Stimulated activated CD8-positive, alpha-beta memory T cell treated with anti-CD3 and anti-CD28 coated beads, Interleukin-7, amount 100 ng/mL, for 4 hours (primary cell): ENCODE measurements at places on chromosomes 5 and 9.

DNA sequence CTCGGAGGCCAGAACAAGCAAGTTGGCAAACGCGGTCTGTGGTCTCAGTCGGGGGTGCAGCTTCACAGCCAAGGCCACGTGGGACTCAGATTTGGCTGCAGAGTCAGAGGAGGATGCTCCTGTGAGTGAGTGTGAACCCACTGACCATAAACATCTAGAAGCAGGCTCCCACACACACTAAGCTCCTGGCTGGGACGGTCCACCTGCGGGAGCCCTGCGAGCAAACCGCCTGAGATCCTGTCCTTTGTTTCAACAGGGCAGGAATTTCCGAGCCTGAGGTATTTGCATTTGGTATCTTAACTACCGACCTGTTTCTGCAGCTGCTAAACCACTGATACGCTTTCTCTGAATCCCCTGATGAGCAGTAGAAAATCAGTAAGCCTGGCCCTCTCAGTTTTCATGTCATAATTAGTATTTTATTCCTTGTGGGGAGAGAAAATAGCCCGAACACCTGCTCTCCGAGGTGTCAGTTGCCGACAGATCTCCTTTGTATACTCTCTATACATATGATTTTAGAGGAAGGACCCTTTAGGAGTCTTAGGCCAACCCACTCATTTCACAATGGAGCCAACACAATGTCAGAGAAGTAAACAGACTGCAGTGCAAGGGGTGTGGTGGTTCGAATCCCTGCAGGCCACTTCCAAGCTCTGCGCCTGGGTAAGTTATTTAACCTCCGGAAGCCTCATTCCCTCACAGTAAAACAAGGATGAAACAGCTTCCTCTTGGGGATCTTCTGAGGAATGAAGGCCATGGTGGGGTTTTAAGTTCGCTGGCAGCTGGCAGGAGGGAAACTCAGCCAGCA is 40.9 kb upstream of the PWWP2A start:
- no peak for DNase-seq

- no peak for DNase-seq
Observed at GRCh38 chr5:65479527-65479926, 2.2 kb downstream of the ADAMTS6 start.

- DNase-seq: no peak
Observed at GRCh38 chr9:16964228-16964627, 93.8 kb upstream of the BNC2 start.

GRCh38 chr9:24041160-24041690 is 215.2 kb upstream of the ELAVL2 start:
- DNase-seq: no peak

GRCh38 chr5:40033411-40033810 is 608.6 kb upstream of the DAB2 start:
- DNase-seq: no peak

DNA sequence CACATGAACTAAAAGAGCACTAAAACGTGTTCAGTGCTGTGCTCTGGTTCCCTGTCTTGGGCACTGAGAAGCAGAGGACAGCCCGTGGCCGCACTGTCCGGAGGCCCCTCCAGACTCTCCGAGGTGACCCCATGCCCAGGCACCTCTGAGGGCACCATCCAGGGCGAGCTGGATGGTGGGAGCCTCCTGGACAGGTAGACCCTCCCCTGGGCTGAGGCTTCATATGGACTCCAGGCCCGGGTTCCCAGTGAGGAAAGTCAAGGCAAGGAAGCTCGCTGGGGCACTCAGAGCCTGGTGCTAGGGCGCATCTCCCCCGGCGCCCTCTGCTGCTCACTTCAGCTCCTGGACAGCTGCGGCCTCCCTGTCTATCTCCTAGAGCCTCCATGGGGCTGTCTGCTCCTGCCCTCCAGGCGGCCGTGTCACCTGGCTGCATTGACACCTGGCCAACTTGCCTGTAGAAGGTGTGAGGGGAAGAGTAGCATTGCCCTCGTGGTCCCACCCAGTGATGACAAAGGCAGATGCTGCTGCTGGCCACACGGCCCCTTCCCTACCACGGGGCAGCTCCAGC is 178.2 kb upstream of the IRX1 start:
- no peak for DNase-seq

DNA sequence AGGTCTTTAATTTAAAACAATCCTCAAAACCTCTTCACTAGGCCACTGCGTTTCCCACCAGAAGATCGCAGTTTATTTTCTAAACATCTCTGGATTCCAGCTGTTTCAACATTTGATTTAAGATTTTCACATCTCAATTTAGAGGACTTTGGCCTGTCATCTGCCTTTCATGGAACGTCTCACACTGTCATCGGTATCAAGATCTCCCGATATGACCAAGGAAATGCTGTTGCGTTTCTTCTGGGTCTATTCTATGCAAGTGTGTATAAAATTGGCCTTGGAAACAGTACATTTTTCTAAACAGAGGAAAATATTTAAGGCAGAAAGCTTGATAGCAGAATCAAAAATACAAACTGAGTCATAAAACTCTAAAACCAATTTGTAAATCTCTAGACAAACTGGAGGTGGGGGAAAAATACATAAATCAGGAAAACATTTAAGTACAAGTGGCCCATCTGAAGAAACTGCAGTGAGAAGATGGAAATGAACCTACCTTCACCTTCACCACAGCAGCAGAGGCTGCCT is 53.6 kb upstream of the SIMC1 start:
- DNase-seq: no peak

GRCh38 chr5:26645659-26646058 is 392.7 kb downstream of the CDH9 start:
- no peak for DNase-seq

GRCh38 chr9:15499139-15499538 is 11.6 kb downstream of the PSIP1 start:
- DNase-seq: no peak

GRCh38 chr5:127665641-127666040 is 16.8 kb downstream of the CTXN3 start:
- no peak for DNase-seq

GRCh38 chr5:3198074-3198449 is 397.6 kb upstream of the IRX1 start:
- no peak for DNase-seq

DNA sequence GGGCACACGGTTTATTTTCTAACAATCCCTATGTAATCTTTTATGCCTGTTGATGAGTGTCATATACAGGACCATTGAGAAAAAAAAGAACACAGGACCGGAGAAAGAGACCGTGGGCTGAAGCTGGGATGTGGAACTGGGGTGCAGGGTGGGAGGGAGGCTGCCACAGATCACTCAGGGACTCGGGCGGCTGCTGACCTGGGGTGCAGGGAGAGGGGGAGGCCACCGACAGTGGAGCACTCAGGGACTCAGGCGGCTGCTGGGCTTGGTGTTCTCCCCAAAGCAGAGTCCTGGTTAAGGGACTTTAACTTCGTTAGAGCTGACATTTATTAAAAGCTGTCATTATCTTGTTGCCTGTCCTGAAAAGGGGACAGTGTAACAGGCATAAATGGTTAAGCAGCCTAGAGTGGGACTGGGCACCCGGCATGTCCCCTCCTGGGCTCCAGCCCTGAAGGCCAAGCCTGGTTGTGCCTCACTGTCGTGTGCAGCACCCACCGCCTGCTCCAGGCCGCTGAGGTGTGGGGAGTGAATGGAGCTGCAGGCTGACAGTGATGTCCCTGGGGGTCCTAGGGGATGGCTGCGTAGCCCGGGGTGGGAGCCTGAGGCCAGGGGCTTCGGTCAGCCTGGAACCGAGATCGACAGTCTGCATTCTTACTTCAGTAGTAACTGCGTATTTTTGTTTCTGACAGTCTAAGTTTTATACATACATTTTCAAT is 14.0 kb downstream of the NDUFS6 start:
- no peak for DNase-seq

DNA sequence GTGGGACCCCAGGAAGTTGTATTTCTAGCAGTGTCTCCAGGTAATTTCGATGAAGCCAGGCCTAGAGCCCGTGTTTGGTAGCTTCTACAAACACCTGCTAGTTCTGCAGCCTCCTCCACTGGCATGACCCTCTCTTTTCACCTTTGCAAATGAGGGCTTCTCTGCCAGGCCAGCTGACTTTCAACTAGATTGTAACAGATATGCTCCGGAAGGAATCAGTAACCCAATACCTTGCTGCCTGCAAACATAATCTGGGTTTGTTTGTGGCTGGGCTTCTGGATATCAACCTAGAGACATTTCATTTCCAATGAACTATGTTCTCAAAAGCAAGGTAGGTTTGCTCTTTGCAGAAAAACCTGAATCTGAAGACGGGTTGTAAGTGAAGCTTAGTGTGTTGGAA is 354.8 kb downstream of the DMRT2 start:
- DNase-seq: no peak

- no peak for DNase-seq
Observed at GRCh38 chr9:94801234-94801633, 74.7 kb downstream of the AOPEP start.

- no peak for DNase-seq
Observed at GRCh38 chr5:73922224-73922623, 296.2 kb downstream of the ARHGEF28 start.

DNA sequence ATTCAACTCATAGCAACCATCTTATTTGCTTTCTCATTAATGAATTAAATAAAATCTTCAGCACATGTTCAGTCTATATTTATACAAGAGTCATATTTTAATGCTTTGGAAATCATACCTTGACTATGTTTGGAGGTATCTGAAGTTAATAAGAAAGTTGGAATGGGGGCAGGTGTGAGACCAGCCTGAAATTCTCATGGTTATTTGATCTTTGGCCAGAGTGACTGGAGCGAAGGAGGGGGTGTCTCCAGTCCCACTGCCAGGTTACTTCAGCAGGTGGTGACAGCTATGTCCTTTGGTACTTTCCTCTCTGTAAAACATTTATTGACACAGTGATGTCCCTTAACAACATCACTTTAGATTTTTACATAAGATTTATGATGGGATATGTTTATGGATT is 318.1 kb upstream of the SGCD start:
- no peak for DNase-seq

DNA sequence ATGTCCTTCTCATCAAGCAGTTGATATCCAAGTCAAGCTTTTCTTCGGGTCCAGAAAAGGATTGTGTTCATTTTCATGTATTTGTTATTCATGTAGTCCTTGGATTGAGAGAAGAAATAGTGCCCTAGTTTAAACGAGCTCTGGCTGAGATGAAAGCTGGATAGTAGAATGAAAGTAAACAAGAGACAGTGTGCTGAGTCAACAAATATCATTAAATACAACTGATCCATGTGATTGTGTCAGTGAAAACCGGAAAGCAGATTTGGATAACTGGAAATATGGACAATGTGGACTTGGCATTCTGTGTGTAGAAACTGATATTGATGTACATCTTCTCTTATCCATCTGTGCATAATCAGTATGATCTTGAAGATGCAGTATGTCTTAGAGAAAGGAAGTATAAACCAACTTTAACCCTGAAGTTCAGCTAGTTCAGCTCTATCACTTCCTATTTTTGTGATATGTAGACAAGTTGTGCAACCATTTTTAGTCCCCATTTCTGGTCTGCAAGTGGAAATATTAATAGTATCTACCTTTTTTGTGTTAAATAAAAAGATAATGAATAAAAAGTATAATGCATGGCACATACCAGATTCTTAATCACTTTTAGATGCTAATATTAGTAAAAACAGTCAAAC is 4.4 kb downstream of the MUSK start:
- DNase-seq: no peak

DNA sequence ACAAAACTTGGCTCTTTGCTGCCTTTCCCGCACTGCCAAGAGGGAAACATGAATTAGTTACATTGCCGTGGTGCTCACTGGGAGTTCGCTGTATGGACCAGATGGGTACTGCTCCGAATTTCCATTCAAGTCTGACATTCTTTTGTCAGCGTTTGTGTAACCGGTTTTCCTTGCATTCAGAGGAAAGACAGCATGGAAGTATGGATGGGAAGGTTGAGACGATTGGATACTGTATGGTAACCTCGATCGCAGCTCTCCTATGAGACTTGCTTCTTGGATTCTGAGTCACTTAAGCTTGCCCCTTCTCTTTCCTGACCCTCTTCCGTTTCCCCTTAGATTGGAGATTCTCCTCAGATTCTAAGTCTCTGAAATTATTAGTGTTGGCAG is 625 bp upstream of the UBLCP1 start:
- no peak for DNase-seq

DNA sequence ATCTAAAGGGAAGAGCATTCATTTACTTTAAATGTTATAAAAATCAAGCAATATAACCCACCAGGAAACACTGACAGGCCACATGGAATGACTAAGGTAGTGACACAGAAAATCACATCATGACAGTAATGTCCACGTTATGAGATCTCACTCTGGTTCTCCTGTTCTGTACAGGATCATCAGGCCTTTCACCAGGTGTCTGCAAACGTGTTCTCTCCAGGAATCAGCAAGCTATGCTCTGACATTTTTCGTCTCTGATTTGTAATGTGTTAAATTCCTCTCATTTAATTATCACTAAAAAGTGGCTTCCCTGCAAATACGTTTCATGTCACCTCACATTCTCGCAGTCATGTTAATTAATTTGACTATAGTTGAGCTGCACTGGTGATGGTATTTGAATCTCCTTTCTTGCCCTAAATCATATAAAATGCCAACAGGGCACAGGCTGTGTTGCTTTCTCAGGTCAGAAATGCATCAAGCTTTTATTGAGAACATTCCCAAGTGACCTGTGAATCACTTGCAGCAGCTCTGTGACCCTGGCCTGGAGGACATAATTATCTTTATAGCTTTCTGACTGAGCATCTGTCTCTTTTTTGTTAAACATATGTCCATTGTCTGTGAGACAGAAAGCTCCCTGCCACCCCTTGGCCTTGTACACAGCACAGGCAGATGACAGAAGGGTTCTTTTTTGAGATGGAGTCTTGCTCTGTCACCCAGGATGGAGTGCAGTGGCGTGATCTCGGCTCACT is 196.2 kb downstream of the DIRAS2 start:
- no peak for DNase-seq

GRCh38 chr9:78871086-78871451 is 574.1 kb downstream of the PSAT1 start:
- DNase-seq: no peak

DNA sequence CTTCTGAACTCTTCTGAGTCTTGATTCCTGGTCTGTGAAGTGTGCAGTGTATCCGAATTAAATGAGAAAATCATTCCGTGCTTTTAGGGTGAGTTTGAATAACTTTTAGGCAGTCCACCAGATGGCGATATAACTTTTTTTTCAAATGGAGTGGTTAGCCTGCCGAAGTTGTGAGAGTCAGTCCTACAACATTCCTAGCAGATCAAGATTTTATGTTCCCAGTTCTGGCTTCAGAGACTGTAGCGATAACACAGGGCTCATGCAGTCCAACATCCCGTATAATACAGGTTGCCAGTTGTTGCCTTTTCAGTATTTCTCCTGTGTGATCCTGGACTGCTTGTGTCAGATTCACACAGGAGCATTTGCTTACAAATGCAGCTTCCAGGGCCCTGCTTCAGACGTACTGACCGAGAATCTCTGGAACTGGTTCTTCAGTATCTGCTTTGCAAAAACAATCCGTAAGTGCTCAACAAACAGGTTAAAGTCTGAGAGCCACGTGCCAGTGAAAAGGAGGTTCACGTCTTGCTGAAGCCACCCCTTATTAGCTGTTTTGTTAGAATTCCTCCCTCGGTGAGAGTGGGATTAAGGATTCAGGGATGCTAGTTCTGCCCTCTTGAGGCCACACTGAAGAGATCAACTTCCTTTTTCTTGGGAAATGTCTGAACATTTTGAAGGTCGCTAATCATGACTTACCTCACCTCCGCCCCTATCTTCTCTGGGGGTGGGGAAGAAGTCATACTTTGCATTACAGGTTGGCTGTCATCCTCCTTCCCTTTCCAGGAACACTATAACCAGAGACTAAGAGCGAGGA is 22.8 kb downstream of the SMIM3 start:
- DNase-seq: no peak

- DNase-seq: no peak
Observed at GRCh38 chr9:81558091-81558830, 131.1 kb downstream of the TLE1 start.
